ENCODE measurements at places on chromosomes 2 and 18.
A peak's percentile ranks its signal among the peaks of the same experiment; 100 is the strongest.

DNA sequence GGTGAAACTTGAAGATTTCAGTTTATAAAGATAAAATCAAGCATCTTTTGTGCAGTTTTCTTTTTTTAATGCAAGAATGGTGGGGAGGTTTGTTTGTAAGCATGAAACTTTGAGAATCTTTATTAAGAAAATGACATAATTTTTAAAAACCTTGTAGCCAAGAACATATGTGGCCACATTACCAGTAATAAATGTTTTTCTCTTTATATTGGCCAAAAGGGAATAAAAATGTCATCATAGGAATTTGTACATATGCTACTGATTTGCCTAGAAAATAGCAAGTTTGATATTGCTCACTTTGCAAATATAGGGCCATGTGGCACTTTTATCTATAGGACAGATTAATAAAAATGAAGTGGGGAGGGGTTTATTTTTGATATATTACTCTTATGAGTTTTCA lies 25.6 kb downstream of the METTL21A start:
- no peak for DNase-seq

- DNase-seq = peak; percentile 54
These were observed 318.7 kb downstream of the PDE11A start for GRCh38 chr2:177753682-177754491.

DNA sequence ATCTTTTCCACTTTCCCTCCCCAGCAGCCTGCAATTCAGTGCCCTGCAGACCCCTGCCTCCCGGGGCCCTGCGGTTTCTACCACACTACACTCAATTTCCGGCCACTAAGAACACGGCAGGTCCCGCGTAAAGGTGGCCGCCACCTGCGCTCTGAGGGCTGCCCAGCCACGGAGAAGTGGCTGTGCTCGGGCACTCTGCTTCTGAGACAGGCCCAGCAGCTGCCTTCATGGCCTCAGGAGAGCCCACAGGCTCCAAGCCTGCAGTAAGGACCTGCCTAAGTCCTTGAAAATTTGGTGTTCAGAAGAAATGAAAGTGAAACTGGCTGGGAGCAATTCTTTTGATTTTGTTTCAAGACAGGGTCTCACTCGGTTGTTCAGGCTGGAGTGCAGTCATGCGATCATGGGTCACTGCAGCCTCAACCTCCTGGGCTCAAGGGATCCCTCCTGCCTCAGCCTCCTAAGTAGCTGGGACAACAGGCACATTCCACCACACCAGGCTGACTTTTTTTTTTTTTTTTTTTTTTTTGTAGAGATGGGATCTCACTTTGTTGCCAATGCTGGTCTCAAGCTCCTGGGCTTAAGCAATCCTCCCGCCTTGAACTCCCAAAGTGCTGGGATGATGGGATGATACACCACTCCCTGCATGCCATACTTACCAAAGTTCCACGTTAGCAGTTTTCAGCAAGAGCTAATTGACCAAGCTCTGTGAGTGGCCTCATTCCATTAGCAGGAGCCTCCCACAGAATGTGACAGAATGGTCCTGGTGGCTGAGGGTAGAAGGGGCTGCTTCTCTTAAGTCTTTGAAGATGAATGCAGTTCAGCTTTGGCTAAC lies 14.6 kb upstream of the ALPP start:
- no peak for DNase-seq

DNA sequence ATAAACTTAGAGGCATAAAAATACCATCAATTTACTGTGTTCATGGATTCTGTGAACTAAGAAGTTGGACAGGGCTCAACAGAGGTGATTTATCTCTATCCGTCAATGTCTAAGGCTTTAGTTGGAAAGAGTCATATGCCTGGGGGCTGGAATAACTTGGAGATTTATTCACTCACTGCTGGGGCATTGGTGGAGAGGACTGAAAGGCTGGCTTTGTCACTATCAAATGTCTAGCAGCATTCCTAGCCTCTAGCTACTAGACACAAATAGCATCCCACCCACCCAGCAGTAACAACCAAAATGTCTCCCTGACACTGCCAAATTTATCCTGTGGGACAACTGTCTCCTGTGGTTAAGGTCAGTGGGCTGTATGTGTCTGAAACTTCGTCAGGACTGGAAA lies 71.0 kb downstream of the EVA1A start:
- DNase-seq = no peak

DNA sequence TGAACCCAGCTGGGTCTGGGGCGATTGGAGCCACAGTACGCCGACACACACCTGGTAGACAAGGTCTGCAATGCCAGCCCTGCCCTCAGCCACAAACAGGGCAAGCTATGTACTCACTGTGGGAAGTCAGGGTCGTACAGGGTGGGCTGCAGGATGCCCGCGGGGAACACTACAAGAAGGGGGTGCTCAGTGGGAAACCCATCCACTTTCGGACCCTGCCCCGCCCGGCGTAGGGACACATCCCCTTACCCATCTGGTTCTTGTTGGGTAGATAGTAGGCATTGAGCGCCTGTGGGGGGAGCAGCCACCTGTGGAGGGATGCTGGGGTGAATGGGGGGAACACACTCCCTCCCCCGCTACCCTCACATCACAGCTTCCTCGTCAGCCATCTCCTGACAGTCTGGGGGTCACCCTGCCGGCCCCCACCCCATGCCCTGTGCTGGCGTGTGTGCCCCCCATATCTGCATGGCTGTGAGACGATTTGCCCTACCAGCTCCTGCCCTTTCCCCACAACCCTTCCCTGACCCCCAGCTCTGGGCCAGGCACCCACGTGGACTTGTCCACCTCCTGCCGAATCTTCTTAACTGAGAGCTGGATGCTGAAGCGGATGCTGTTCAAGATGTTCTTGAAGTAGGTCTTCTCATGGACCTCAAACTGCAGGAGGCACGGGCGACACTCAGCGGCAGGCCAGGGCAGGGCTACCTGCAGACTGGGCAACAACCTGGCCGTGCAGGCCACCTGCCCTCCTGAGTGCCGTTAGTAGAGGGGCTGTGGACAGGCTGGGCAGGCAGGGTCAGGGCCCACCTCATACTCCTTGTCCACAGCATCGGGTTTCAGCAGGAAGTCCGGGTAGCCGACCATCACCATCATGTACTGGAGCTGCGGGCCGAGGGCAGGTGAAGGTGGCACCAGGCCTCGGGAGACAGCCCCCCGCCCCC lies 5.1 kb downstream of the ECEL1 start:
- no peak for DNase-seq

DNA sequence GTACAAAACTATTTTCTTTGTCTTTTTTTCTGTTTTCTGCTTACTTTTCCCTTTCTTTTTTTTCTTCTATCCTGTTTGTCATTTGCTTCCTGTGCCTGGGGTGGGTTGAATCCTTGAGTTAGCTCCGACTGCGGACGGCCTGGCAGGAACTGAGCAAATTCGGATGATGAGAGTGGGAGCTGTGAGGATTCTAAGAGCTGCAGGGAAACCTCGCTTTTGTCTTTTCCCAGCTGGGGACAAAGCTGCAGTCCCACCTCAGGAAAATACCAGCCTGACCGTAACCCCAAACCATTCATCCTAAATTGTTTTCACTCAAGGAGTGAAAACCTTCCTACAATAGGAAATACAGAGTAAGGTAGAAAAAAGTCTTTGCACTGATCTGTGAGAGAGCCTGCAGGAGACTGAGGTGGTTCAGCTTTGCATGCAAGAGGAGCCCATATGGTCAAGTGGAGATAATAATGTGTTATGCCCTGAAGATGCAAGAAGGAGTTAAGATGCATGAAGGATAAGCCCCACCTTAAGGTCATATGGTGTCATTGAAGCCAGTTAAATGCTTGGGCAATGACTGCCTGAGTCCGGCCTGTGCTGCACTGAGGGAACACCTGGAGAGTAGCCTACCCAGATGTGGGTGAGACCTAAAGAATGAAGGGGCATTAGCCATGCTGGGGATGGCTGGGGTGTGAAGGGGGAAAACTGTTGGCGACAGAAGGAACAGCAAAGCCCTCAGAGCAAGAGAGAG lies 31.7 kb upstream of the ARL4C start:
- no peak for DNase-seq

DNA sequence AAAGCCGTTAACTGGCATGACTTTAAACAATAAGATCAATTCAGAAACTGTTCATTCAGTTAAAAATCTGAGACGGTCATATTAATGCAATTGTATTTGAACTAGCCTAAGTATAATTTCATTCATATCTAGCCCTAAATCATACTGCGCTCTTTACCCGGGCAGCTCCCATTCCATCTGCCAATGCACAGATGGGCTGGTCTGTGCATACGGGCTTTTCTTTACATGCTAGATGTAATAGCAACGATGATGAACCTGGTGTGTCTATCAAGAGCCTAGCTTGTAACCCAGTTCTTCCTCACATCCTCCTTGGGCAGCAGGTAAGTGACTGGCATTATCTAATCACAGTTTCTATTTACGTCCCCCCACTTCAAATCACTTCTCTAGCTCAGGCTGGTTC lies 631.5 kb upstream of the KLHL29 start:
- DNase-seq = no peak

GRCh38 chr2:95158441-95158840 lies 1.2 kb downstream of the ZNF514 start:
- peak; percentile 48 for DNase-seq

- no peak for DNase-seq
These were observed 37.7 kb downstream of the NETO1 start for GRCh38 chr18:72830109-72830508.

DNA sequence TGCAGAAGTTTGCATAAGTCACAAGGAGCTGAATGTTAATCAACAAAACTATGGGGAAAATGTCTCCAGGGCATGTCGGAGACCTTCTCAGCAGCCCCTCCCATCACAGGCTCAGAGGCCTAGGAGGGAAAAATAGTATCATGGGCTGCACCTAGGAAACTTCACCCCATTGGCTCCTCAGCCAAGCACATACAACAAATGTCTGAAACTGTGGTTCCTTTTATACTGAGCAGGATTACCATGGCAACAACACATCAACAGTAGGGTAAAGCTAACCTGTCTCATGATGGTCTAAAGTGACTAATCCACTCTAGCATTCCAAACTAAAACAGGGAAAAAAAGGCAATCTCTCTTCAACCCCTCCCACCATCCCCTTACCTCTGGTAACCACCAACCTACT lies 3.2 kb upstream of the NEMP2 start:
- DNase-seq = no peak

GRCh38 chr2:18209934-18210639 lies 331.6 kb downstream of the KCNS3 start:
- DNase-seq = no peak

DNA sequence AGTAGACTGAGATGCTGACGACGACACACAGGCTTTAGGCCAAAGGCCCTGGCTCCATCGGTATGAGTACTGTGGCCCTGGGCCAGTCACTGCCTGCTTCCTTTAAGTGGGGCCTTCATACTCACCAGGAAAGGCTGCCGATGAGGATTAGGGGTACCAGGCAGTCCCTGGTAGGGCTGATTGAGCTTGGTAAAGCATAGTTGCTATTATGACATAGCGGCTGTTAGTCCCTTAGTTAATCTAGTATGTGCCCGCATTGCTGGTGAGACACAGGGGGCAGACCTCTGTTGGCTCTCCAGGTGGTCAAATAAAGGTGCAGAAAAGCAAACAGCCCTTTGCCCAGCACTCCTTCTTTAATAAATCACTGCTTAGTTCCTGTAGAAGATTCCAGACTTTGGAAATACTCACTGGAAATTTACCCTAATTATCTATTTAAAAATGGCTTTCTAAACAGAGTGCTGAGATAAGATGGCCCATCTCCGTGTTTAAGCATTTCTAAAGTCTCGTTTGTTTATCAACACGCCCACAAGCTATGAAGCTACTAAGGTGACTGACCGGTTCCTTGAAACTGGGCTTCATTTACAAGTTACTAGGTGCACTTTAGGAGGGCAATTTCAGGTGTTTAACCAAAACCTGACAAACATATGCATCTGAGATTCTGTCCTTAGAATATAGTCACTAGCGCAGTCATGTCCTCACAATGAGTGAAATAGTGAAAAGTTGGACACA lies 8.7 kb upstream of the BIN1 start:
- DNase-seq = no peak

DNA sequence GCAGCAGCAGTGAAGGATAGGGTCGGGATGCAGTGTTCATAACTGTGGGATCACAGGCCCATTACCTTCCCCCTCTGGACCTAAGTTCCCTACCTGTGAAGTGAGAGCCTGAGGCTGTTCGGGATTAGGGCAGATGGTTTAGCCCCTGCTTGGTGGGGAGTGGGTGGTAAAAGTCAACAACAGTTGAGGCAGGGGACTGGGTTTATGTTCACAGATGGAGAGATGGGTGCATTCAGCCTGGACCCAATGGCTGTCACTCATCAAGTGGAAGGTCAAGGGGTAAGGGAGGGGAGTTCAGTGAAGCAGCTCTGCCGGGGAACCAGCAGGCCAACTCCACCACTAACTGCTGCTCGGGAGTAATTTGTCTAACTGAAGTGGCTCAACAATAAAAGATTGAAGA lies 180.4 kb downstream of the FAM210A start:
- DNase-seq = no peak

DNA sequence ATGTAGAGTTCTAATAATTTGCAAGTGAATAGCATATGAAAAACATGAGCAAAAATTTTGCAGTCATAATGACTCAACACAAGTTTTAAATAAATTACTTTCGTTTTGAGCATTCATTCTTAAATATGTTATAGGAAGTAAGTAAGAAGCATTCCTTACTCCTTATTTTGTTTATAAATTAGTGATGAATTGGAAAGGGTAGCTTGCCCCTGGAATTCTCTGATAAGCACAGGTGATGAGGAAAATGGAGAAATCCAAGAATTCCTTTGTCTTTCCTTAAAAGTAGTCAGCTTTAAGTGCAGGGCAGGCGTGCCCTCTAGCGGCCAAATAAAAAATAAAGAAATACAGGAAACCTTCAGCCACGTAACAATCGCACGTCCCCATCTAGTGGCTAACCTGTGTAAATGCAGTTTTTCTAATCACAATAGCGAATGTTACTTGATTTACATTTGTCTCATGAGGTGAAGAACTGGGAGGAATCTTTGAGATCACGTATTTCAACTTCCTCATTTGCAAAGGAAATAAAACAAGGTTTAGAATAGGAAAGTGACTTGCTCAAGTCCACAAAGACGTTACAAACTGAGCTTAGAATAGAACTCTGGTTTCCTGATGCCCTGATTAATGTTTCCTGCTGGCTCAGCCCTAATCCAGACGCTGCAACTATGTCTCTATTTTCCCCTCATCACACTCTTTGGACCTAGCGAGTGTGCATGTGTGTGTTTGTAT lies 47.2 kb upstream of the ZNG1B start:
- DNase-seq = peak; percentile 71

GRCh38 chr18:34947711-34948125 lies 93.5 kb upstream of the MAPRE2 start:
- DNase-seq = no peak

DNA sequence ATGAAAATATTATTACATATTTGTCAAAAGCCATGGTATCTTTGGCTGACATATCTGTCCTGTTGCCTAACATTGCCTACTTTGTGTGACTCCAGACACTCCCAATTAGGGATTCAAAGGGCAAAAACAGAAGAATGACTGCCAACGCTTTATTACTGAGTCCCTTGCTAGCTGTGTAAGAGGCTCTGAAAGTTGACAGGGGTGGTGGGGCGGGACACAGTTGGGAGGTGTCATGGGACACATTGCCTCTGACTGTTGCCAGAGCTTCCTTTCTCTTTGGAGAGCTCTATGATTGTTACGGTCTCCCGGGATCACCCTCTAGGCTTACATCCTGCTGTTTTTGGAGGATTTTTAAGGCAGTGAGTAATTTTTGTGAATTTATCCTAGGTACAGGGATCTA lies 249.6 kb upstream of the ACVR2A start:
- DNase-seq = no peak

GRCh38 chr2:140338795-140339194 lies 1558.6 kb upstream of the NXPH2 start:
- no peak for DNase-seq

GRCh38 chr2:20515290-20516220 lies 68.7 kb downstream of the RHOB start:
- DNase-seq = no peak

Data from K562 (cell line).